ENCODE measurements at places on chromosomes 2 and 18.

DNA sequence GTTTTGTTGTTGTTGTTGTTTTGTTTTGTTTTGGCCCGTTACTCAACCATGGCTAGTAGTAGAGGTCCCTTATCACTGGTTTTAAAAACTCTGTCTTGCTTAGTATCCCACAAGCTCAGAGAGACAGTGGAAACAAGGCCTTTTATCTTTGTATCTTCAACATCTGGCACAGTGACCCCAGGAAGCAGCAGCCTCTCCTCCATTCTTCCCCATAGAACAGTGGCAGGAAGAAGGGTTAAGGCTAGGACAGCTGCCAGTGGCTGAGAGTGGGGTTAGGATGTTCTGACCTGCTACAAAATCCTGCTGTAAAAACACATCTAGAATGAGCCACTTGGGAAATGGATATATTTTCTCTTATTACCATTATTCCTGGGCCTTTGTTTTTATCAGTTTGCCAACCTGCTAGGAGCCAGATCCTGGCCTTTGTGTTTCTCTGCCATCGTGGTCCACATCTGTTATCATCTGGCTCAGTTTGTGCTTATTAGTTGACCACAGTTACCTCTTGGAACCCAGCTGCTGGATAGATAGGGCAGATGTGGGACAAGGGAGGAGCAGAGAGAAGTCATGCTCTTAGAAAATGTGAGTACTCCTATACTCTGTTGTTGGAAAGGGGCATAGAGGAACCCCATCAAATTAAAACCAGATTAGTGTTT lies 246.8 kb downstream of the AGPS start:
- no peak for ATAC-seq

DNA sequence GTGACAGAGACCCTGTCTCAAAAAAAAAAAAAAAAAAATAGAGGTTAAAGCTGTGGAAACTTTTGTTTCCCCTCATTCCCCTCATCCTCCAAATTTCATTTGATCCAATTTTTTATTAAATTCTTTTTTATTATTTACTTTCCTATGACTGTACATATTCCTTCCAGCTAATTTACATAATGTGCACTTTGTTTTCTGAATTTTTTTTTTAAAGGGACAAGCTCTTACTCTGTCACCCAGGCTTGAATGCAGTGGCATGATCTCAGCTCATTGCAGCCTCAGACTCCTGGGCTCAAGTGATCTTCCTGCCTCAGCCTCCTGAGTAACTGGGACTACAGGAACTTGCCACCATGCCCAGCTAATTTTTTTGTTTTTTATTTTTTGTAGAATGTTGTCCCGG lies 10.3 kb downstream of the ANKAR start:
- no peak for ATAC-seq

DNA sequence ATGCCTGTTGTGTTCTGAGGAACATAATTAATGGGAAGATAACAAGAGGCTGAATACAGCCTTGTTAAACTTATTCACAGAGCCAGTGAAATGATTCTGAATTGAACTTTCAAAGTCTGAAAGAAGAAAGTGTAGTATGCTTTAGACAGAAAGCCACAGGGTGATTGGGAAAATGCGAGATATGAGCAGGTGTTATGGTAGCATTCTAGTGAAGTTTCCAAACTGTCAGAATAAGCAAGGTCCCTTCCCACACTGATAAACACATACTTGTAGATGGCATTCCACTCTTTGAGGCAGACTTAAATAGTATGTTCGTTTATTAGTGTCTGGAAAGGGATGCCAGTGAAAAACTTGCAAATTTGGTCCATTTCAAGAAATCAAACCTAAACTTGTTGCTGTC lies 70.5 kb upstream of the ITPRID2 start:
- ATAC-seq: no peak

GRCh38 chr2:235523021-235523420 lies 29.2 kb downstream of the AGAP1 start:
- no peak for ATAC-seq

DNA sequence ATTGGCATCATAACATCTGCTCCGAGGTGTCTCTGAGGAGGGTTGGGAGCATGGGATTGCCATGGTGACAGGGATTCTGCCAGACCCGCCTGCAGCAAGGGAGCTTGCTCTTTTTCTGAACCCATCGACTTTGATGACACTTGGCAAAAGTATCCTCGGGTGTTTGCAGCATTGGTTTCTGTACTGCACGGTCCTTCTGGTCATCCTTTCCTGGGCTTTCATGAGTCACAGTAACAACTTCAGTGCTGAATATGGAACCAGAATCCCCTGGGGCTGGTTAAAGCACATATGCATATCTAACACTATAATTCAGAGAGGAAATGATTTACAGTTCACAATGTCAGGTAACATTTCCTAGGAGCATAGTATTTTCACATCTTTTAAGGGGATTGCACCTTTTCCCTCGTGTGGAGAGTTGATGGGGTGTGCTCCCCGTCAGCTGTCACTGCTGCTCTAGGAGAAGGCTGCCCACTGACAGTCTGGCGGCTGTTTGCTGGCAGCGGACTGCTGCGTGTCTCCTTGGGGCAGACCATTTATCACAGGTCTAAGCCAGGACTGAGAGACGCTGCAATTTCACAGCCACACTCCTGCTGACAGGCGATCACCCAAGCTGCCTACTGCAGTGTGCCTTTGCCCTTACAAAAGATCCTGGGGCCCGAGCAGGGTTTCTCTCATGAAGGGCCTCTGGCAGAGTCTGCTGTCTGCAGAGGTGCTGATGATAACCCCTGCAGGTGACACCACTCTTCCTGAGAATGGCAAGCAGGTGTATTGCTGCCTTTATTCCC lies 425.3 kb downstream of the THSD7B start:
- ATAC-seq: no peak

- ATAC-seq: no peak
These were observed 64.0 kb downstream of the TFCP2L1 start for GRCh38 chr2:121220995-121221394.

- ATAC-seq: no peak
These were observed 34.8 kb downstream of the COL5A2 start for GRCh38 chr2:189144700-189145211.

GRCh38 chr2:241509155-241509784 lies 886 bp upstream of the STK25 start:
- ATAC-seq: no peak

- peak; percentile 83 for ATAC-seq
These were observed 139.6 kb downstream of the TRABD2A start for GRCh38 chr2:84741182-84741822.

DNA sequence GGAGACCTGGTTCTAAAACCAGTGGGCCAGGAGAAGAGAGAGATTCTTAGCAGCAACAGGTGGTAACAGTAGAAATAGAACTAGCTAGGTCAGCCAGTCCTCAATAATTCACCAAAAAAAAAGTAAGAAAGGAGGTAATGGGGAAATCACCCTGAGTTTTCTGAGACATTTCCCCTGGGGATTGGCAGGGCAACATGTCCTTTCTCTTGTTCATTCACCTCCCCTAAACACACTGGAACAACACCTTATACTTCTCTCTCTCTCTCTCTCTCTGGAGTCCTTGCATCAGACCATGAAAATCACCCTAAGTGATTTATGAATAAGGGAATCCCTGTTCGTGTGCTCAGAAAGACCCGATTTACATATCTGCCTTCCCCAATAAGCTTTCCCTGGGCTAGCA lies 64.8 kb downstream of the COX7A2L start:
- ATAC-seq: peak; percentile 93

DNA sequence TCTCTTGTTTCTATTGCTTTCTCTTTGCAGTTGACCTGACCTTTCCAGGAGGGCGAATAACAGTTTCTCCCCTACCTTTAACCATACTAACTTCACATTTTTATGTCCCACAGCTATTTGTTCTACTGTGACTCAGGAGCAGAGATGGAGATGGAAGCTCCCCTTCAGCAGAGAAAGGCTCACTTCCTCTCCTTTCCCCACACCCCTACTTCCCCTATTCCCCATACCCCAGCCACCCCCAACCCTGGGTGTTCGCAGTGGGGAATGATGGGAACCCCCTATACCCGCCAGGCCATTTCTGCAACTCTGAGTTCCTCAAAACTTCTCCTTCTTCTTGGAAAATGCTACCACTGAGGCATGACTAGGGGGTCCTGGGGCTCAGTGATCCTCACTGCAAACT lies 285.4 kb upstream of the MGAT5 start:
- peak; percentile 74 for ATAC-seq

DNA sequence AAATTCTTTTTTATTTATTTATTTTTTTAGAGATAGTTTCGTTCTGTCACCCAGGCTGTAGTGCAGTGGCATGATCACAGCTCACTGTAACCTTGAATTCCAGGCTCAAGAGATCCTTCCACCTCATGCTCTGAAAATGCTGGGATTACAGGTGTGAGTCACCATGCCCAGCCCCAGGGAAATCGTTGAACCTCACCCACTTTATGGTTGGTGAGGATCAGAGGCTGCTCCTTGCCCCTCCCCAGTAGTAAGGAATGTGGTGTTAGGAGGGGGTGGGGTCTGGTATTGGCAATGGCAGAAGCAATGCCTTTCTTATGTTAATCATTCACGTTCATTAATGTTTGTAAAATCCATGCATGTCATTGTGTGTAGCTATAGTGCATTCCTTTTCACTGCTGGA lies 161.9 kb downstream of the SUCLG1 start:
- ATAC-seq: no peak

DNA sequence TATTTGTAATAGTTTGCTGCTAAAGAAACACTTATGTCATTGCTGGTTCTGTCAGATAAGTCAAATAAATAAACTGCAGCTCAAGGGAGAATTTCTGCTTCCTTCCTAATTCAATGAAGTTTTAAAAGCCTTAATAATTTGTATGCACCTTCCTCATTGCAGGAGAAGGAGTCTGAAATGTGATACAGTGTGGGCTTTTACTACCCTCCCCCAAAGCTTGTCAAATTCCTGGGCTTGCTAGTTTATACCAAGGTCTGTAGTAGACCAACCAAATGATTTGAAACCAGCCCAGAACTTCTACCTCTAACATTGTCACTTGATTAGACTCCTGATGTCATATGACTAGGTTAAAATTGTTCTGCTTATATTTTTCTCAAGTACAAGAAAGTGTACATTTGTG lies 131.8 kb downstream of the DTNA start:
- ATAC-seq: no peak

DNA sequence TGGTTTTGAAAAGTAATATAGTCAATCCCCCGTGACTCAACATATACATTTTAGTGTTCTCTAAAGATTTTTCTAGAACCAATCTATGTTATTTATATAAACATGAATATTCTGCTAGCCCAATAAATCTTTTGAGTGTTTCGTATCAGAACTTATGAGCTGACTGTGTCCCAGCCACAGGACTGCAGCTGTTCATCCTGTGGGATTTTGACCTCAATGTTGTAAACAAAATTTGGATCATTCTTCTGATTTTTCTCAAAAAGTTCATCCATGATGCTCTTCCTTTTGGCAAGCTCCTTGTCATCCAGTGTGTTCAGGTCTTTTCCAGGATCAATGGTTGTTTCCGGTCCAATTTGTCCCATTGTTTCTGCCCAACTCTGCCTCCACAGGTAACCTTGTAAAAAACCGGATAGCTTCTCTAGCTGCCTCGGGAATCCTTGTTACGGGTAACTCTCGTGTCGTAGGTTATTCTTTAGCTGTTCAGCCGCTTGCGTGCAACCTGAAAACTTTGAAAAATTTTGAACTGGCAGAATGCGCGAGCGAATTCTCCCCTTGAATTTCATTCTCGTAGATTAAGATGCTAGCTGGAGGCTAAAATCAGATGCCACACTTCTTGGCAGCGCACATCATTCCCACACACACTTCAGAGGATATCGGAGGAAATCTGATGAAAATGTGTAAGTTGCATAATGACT lies 195.2 kb downstream of the SH3BP4 start:
- ATAC-seq: no peak

DNA sequence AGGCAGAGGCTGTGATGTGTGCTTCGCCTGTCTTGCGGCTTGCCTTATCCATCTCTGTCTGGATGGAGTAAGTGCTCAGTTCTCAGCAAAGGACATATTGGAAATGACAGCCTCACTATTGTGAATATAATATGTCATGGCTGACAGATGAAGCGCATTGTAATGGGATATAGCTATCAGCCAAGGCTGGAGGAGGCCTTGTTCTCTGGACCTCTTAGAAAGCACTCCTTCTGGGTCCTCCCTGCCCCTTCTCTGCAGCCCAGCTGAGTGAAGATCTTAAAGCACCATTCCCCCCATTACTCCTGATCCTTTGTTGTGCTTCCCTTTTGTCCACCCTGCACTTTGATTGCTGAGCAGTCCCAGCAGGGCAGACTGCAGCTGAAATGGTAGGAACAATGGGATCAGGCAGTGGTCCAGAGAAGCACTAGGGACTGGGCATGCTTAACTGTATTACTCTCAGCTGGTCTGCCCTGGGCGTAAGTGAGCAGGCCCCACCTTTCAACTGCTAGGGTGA lies 265.3 kb downstream of the SETBP1 start:
- no peak for ATAC-seq

- no peak for ATAC-seq
These were observed 518.4 kb upstream of the LRRTM1 start for GRCh38 chr2:80822999-80823398.

- no peak for ATAC-seq
These were observed 314.8 kb downstream of the CDH2 start for GRCh38 chr18:27862041-27862682.

DNA sequence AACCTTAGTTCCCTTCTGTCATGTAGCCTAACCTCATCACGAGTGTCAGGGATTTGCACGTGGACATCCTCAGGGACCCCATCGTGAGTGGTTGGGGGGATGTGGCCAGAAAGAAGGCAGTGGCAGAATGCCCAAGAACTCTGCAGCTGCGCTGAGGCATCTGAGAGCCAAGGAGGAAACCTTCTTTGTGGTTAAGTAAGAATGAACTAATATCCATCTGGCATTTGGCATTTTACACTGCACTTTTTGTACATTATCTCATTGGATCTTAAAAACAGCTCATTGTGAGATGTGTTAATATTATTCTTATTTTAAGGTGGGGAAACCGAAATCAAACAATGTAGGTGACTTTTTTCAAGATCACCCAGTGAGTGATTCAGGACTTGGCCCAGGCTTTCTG lies 32.6 kb upstream of the APCDD1 start:
- ATAC-seq: no peak

DNA sequence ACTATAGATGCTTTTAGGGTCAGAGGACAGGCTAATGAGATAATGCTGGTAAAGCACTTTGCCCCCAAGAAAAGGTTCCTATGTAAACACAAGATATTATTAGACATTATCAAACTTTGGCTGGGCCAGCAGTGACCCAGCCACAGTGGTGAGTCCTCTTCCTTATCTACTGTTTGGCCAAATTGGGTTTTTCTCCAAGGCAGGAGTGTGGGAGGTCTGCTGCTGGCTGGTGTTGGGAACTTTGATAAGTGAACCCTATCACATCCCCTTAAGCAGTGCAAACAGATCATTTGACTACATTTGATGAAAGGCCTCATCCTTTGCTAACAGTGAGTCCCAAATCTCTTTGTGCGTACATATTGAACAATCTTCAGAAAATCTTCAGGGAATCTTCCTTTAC lies 16.2 kb downstream of the FZD7 start:
- no peak for ATAC-seq

- ATAC-seq: no peak
These were observed 68.8 kb upstream of the LYPD6B start for GRCh38 chr2:148969659-148970061.

GRCh38 chr2:131754929-131755720 lies 227.4 kb downstream of the CCDC74A start:
- ATAC-seq: no peak

- ATAC-seq: no peak
These were observed 20.7 kb upstream of the GYPC start for GRCh38 chr2:126635281-126635680.

- ATAC-seq: no peak
These were observed 70.8 kb downstream of the COA5 start for GRCh38 chr2:98537390-98538126.

GRCh38 chr2:191790737-191791136 lies 56.2 kb downstream of the CAVIN2 start:
- ATAC-seq: no peak

Data from stimulated activated memory B cell treated with anti-CD40 and anti-IgM and Interleukin-4, amounts not matched to agents 10 μg/mL and 1 μg/mL and 100 μg/mL, for 72 hours (primary cell).